ENCODE measurements at places on chromosomes 13 and 19.

GRCh38 chr19:3046698-3047495 lies 15.4 kb downstream of the TLE5 start:
- DNase-seq, result no peak

DNA sequence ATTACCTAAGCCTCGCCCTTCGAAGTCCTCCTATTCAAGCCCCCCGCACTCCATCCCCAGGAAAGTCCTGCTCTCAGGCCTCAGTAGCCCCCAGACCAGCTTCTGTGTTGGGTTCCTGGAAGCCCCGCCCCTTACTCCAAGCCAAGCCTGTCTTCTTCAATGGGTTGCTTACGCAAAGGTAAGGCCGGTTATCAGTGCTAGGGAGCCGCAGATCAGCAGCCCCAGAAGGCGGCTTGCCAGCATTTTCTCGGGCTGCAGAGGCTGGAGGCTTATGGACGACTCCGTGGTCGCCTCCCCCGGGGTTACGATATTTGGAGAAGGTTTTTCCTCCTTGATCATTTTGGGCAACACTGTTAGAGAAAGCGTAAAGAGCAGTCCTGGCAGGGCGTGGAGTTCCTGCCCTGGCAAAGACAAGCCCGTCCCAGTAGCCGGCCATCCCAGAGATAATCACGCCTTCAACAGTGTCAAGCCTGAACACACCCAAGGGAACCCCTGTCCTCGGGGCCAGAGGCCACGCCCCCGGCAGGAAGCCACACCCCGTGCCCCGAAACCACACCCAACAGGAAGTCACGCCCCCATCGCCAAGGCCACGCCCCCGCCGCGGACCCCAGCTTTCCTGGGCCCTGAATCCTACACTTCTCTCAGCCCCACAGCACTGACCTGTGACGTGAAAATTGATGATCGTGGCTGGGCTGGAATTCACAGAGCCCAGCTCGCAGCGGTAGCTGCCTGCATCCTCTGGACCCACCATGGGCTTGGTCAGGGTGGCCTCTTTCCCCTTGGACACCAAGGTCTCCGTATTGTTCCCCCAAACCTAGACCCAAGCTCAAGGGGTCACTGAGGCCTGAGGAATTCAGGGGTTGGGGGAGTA lies 954 bp upstream of the RASIP1 start:
- no peak for DNase-seq

- DNase-seq, result no peak
Measured at GRCh38 chr19:4057931-4058692, 8.6 kb downstream of the ZBTB7A start.

GRCh38 chr19:40713939-40714338 lies 2.7 kb downstream of the COQ8B start:
- DNase-seq, result no peak

DNA sequence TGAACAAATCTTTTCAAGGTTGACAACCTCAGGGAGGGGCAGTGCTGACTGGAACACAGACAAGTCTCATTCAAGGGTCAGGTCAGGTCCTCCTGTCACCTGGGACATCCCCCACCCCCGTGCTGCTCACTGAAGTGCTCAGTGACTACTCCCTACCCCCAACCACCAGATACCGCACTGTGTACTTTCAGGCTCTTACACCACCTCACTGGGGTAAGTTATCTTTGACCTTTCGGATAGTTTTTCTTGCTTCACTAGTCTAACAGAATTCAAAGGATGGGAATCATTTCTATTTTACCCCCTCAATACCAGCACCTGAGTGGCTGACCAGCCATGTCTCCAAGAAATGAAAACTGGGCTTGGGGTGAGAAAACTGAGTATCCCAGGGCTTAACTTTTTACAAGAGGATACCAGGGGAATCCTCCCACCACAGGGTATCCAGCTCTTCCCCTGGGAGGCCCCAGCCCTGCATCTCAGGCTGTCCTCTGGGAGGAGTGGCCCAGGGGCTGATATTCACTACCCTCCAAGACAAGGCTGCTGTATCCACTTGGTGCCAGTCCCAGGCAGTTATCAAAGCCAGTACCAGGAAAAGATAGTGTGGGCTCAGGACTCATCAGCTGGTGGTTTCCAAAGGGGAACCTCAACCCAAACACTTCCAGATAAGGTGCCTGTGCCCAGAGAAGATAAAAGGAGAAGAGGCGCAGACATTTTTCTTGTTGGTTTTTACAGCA lies 2.1 kb downstream of the ZNF563 start:
- no peak for DNase-seq

- no peak for DNase-seq
Measured at GRCh38 chr19:53980539-53981375, 10.7 kb upstream of the CACNG6 start.

GRCh38 chr19:1455336-1456120 lies 5.6 kb downstream of the APC2 start:
- no peak for DNase-seq

- DNase-seq, result no peak
Measured at GRCh38 chr13:25871389-25872125, 180.3 kb downstream of the SHISA2 start.

DNA sequence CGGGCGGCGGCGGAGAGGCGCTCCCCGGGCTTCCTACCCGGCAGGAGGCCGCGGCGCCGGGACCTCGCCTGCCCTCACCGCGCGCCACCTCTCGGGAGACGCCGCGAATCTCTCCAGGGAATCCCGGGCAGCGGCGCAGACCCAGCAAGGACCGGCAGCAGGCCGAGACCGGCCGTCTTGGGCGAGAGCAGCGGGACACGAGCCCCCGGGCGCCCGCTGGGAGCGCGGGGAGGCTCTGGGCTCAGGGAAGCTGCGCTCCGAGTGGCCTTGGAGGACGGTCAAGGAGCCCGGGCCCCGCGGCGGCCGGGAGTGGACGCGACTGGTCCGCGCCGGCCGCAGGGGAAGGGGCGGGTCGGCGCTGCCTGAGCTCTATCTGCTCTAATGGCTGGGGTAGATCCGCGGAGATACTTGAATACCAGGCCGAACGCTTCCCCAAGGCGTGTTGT lies 14.7 kb downstream of the CDX2 start:
- no peak for DNase-seq

DNA sequence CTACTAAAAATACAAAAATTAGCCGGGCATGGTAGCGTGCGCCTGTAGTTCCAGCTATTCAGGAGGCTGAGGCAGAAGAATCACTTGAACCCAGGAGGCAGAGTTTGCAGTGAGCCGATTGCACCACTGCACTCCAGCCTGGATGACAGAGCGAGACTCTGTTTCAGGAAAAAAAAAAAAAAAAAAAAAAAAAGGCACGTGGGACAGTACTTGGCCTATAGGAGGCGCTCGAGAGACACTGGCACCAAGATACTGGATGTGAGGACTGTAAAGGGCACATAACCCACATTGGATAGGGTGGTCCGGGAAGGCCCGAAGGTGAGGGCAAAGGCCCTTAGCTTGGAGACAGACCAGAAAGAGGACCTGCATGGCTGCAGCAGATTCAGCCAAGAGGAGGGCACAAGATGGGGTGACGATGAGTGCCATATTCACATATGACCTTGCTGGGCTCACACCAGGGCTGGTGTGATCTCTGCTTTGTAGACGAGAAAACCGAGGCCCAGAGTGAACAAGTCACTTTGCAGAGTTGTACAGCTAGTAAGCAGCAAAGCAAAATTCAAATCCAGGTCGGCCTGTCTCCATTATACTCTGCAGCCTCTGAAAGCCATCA lies 89.4 kb downstream of the DPF1 start:
- DNase-seq, result no peak

- DNase-seq, result no peak
Measured at GRCh38 chr19:33129901-33130300, 2.0 kb upstream of the WDR88 start.

GRCh38 chr13:41462427-41462826 lies 5.1 kb downstream of the RGCC start:
- DNase-seq, result no peak

- no peak for DNase-seq
Measured at GRCh38 chr13:100833427-100833826, 158.8 kb upstream of the TMTC4 start.

GRCh38 chr13:77267362-77267761 lies 59.5 kb downstream of the MYCBP2 start:
- no peak for DNase-seq

GRCh38 chr13:41597348-41598041 lies 140.1 kb downstream of the RGCC start:
- no peak for DNase-seq

- DNase-seq, result no peak
Measured at GRCh38 chr13:32261567-32261966, 53.6 kb downstream of the ZAR1L start.

DNA sequence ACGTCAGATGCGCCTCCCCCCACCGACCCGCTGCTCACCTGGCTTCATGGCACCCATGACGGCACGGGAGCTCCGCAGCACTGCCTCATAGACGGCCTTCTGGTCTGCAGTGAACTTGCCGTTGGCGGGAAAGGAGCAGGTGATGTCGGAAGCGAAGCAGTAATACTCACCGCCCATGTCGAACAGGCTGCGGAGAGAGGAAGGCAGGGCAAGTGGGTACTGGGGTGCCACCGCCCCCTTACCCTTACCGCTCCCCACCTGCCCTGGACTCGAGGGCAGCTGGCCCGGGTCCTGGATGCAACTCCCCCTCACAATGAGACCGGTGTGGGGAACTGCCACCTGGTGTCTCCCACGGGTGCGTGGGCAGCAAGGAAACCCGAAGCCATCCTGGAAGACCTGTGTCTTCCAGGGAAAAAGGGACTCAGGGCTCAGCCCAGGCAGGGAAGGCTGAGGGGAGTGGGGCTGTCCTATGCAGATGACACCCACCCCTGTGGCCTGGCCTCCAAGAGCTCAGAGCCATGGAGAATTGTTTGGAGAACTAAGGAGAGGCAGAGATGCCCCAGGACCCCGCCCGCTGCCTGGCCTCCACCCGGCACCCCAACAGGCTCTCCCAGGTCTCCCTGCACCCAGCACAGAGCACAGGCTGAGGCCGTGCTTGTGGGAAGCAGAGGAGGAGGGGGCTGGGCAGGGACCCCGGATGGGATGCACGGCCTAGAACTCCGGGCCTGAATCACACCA lies 28.3 kb downstream of the CEBPG start:
- DNase-seq, result no peak

- no peak for DNase-seq
Measured at GRCh38 chr19:43773725-43774102, 7.1 kb downstream of the KCNN4 start.

DNA sequence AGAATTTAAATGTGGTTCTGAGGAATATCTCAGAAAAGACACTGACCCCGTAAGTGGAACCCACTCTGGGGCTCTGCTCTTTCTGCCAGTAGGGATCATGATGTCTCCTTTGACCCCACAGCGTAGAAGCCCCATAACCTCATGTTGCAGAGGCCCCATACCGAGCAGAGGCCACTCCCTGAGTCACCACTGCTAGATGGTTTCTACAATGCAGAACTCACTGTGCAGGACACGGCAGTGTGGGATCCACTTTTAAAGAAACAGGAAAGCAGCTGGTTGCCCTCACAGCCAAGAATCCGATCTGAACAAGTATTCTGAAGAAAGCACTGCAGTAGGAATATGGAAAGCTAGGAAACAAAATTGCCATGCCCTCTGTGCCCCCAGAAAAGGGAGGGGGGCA lies 4.2 kb downstream of the SLC7A1 start:
- no peak for DNase-seq

DNA sequence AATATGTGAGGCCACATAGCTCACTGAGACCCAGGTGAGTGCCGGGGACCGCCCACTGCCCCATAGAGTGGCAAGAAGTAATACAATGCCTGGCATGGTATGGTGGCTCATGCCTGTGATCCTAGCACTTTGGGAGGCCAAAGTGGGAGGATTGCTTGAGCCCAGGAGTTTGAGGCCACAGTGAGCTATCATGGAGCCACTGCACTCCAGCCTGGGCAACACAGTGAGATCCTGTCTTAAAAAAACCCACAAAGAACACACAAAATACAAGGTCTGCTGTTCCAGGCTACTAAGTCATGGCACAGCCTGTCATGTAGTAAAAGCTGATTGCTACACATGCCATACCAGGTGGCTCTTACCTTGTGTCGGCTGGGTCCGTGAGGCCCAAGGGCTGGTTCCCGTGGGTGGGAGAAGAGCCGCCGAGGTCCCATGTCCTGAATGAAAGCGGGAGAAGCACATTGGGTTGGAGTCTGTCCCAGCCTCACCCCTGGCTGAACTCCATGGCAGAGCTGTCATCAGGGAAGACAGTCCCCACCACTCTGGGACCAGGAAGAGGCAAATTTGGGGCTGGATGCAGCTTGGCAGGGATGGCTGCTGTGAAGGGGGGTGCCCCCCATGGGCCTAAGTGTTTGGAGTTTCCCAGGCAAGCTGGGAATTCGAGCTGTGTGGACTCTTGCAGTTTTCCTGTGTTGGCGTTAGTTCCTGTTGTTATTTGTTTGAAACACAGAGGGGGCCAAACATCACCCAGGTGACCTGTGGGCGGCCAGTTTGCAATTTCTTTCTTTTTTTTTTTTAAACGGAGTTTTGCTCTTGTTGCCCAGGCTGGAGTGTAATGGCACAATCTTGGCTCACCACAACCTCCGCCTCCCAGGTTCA lies 3.2 kb upstream of the FDX2 start:
- DNase-seq, result no peak

- no peak for DNase-seq
Measured at GRCh38 chr13:103517066-103517767, 451.0 kb upstream of the SLC10A2 start.

- DNase-seq, result no peak
Measured at GRCh38 chr13:44879452-44880058, 109.7 kb downstream of the NUFIP1 start.

GRCh38 chr13:30110301-30111070 lies 196.9 kb downstream of the KATNAL1 start:
- no peak for DNase-seq

GRCh38 chr19:8451885-8452284 lies 7.1 kb downstream of the HNRNPM start:
- DNase-seq, result no peak

- DNase-seq, result no peak
Measured at GRCh38 chr13:69094485-69094884, 1013.1 kb upstream of the ATXN8OS start.

DNA sequence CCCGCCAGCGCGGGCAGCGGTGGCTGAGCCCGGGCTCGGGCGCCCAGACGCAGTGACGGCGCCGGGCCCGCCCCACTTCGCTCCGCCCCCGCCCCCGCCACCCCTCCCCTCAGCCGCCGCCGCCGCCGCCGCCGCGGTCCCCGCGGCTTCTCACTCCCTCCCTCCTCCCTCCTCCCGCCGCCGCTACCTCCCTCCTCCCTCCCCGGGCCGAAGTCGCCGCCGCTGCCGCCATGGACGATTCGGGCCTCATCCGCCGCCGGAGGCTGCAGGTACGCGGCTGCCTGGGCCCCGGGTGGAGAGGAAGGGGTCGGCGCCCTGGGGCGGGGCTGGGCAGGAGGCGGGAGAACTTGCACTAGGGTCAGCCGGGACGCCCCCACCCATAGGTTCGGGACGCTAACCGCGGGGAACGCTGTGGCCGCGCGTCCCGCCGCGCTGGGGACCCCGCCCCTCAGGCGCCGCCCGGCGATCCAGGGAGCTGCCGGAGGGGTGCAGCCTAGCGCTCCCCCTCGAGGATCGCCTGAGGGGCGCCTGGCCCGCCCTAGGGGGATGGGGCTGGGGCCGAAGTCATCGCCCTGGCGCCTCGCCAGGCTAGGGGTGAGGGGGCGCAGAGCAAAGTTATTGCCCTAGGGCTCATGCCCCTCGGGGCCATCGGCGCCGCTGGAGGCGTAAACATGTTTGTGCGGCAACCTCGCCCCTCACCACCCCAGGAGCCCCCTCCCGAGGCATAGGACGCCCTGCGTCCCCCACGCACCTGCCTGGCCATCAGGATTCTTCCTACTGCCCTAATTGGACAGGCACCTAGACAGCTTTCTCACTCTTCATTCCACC lies 427 bp downstream of the RTBDN start:
- DNase-seq, result peak; percentile 41

- DNase-seq, result no peak
Measured at GRCh38 chr19:44692379-44692721, 6.6 kb upstream of the CEACAM16 start.
